Thymus (tissue), 14 donors: ENCODE measurements at places on chromosomes 16 and 17. TPM values are rescaled to one million over a fixed set of nuclear protein-coding genes. Genes with fewer than 3 reads are reported as not detected.

The LRRC36 gene
- 0.19 TPM for total RNA-seq

GRCh38 chr17:79007504-79008381 lies 1.8 kb downstream of the CANT1 start:
- DNase-seq: no peak

The GPS2 gene
- total RNA-seq: 49.2 TPM

DNA sequence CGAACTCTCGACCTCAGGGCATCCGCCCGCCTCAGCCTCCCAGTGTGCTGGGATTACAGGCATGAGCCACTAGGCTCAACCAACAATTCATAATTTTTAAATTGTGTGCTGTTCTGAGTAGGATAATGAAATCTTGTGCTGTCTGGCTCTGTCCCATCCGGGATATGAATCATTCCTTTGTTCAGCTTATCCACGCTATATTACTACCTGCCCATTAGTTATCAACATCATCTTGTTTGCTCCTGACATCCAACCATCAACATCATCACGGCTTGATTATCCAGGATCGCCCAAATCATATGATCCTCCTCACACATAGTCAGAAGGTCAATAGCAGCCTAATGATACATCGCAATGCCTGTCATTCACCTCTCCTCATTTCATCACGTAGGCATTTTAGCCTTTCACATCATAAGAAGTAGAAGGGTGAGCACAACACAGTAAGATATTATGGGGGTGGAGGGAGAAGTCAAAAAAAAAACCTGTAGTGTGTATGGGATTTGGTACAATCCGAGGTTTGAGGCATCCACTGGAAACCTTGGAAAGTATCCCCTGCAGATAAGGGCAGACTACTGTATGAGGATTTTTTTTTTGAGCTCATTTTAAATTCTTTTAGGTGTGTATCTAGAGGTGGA lies 77.0 kb upstream of the SIAH1 start:
- DNase-seq: no peak

DNA sequence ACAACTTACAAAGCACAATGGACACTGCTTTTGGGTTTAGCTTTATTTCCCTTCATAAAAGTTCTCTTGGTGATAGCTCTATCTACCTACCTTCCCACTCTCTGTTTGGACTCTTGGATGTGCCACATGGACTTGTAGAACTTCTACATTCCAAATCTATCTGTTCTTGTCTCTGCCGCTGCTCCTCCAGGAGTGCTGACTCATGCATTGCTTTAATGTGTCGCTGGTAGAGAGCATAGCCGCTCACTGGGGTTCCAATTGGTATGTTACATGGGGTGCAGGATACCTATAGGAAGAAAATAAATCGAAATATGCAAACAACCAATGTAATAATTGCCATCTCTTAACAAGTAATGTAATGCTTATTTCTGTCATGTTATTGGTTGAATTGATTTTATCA lies 92.1 kb downstream of the TTC19 start:
- DNase-seq: no peak

- DNase-seq: no peak
Measured at GRCh38 chr16:58123896-58124600, 5.1 kb downstream of the CFAP20 start.

DNA sequence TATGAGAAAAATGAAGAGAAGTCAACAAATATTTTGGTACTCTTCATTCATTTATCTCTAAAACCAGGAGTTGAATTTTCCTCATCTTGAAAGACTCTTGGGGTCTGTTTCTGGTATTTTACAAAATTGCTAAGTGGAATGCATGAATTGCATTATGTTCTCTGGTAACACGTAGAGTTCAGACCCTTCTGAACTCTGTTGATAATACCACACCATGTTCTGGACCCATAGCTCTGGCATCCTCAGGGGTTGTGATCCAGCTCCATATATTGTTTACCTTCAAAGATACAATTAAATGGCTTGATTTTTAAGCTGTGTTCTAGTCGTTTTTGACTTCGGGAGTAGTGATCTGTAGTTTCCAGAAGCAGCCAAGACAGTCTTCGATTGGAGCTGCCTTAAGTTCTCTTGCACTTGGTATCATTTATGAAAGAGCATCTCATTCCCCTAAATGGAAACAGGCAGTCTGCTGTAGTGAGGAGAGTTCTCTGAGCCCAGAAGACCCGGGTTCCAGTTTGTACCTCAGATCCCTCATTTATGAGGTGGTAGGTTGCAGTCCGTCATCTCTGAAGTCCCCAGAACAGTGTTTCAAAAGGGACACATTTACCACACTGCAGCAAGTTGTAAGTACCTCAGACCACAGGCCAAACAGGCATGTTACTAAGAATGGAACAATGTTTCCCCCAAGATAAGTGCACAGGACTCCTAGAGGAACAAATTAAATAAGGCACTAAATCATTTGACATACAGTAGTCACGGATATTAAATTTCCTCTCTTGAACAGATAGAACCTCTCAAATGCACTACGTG lies 9.6 kb downstream of the PSMD7 start:
- no peak for DNase-seq

GRCh38 chr17:51647826-51648225 lies 387.5 kb downstream of the UTP18 start:
- no peak for DNase-seq

DNA sequence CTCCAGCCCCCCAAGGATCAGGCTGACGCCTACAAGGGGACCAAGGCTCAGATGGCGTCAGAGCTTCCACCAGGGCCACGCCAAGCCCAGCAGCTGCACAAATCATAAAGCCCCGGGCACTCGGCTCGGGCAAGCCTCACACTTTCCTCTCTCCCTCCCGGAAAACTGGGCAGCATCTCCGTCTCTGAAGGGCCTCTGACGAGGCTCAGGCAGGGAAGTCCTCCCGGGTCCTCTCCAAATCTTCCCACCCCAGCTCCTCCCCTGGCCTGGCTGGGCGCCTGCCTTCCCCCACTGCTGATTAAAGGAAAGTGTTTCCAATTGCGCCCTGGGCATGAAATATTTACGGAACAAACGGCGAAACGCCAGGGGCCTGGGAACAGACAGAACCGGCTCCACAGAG lies 38.5 kb downstream of the PIEZO1 start:
- DNase-seq: no peak

The CMTM1 gene
- 5.1 TPM for total RNA-seq

The CHP2 gene
- total RNA-seq: 0.33 TPM

- no peak for DNase-seq
Measured at GRCh38 chr16:63617047-63617989, 1504.5 kb downstream of the CDH11 start.

GRCh38 chr16:5215901-5216300 lies 118.3 kb upstream of the EEF2KMT start:
- no peak for DNase-seq

DNA sequence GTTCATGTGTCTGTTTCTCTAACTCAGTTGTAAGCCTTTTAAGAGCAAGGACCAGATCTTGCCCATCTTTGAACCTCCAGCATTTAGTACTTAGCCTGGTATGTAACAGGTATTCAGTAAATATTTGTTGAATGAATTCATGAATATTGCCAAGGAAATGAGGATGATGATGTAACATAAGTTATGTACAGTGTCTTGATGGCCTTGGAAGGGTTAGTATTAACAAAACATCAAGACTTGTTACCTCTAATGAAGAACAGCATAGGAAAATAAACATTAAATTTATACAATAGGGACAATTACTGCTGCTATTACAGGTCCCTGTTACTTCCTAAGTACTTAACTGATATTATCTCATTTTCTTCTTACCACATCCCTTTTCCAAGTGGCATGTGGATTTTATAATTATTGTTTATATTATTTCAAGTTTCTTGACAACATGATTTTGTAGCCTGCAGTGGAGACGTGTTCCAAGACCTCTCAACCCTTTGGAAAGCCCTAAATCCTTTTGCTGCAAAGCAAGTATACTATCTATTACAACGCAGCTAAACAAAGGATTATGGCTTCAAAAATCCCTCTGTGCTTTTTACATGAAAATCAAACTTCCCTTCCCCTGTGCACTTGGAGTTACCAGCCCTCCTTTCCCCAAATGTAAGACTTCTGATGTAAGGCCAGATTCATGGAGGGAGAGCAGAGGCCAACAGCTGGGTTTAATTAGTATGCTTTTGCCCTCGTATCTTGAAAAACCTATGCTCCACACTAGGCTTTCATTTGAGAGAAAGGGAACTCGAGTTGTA lies 77.4 kb upstream of the SMIM36 start:
- no peak for DNase-seq

DNA sequence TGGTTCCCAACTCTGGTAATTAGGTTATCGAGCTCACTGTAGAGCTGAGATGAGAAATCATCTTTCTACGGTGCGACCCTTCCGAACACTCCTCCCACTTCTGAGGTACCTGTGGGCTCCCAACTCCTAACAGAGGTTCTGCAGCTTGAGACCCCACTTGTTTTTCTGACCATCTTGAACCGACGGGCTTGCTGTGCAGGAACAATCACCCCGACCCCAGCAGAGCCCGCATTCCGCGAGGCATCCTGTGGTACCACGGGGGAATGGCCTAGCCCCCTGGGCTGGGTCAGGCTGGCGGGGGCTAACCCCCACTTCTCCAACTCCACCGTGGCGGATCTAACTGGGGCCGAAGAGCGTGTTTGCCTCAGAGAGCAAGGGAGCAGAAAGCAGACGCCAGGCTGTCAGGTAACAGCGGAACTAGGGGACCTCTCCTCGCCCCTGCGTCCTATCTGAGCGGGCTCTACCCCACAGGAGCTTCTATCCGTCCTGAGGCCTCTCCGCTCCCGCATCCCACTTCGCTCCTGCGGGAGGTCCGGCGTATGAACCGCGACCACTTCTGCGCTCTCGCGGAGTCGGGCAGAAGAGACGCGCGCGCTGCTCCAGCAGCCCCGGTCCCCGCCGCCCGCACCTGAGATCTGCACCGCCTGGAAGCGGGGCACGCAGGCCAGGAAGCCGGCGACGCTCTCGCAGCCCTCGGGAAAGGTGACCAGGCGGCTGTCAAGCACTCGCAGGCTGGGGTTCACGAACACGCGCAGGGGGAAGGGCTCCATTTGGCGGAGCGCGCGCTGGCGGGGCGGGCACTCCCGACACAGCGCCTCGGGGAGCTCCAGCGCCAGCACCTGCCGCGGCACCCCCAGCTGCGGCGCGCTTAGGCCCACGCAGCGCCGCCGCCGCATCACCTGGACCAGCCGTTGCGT lies 761 bp downstream of the PDF start:
- peak; percentile 31 for DNase-seq

DNA sequence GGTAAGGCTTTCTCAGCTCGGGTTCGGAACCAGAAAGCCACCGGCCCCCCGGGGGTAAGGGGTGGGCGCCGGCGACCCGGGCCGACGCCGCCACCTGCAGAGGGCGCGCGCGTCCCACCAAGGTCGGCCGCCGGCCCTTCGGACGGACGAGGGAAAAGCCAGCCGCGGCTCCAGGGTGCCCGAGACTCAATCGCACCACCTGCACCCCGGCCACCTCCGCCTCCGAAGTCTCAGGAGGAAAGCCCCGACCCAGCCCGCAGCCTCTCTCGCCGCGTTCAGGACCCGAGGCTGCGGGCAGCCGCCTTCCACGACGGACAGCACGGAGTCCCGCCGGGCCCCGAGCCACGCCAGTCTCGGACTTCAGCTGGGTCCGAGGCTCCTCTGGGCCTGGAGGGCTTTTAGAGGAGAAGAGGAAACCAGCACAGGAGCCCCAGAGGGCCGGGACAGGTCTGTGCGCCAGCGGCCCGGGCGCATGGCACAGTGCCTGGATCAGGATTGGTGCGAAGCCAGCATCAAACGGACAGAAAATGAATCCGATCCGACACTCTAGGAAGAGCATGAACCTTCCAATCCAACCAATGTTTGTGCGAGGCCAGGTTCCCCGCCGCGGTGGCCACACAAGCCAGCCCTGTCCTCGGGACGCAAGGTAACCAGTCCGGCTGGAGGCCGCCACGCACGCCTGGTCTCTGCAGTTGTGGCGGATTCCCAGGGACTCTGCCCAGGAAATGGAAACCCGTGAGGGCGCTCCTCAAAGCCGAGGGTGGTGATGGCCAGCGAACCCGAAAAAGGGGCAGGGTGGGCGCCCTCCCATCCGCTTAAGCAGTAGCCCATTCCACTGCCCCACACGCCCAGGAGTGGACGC lies 6.7 kb downstream of the CBX8 start:
- DNase-seq: peak; percentile 37

- DNase-seq: no peak
Measured at GRCh38 chr17:37025847-37026530, 77.2 kb downstream of the AATF start.

- no peak for DNase-seq
Measured at GRCh38 chr17:48728232-48729231, at the start of gene HOXB13. TSS of gene HOXB13 (minus strand) at chr17:48728750. CDS start at chr17:48728593, 157 bp downstream.

The FOXC2 gene
- total RNA-seq: 0.09 TPM

The NLRC3 gene
- 18.8 TPM for total RNA-seq

- DNase-seq: no peak
Measured at GRCh38 chr17:57599271-57600045, 145.6 kb downstream of the CCDC182 start.

The ZSWIM7 gene
- total RNA-seq: 19.6 TPM

- DNase-seq: no peak
Measured at GRCh38 chr16:54690710-54691109, 240.0 kb upstream of the IRX5 start.

DNA sequence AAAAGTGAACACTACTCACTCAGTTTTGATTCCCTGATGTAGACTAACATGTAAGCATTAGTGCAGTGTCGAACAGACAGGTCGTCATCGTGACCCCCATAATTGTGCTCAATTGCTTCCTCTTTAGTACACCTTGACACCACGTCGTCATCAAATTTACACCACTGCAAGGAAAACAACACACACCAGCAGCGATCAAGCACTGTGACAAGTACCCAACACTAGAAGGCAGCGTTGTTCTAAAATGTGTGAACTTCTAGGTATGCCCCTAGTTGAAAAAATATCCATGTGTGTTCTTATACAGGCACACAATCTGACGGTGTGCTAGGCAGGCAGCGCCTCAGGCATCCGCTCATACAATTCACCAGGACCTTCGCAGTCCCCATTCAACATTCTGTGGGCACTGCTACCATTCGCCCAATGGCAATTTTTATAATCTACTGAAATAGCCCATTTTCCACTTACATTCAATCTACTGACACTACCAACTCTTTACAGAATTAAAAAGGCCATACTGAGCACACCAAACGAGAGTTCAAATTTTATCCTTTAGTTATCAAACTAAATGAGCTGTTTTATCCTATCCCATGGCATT lies 23.1 kb downstream of the LITAFD start:
- DNase-seq: peak; percentile 33

DNA sequence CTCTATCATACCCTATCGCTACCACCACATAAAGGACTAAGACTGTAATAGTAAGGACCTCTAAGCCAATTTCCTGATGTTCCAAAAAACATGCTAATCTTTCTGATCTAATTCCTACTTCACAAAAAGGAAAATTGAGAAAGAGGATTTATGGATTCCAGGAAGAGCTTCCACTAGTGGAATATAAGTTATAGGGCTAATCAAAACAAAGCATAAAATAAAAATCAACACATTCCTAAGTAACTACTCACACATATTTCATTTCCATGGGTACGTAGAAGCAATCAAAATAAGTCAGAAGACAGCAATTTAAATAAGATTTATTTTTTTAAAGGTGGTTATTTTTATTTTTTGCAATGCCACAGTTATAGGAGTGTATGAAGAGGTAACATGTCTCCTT lies 12.4 kb downstream of the CCDC43 start:
- DNase-seq: no peak
